Brain pericyte (primary cell): ENCODE measurements at places on chromosomes 7 and 10.

DNA sequence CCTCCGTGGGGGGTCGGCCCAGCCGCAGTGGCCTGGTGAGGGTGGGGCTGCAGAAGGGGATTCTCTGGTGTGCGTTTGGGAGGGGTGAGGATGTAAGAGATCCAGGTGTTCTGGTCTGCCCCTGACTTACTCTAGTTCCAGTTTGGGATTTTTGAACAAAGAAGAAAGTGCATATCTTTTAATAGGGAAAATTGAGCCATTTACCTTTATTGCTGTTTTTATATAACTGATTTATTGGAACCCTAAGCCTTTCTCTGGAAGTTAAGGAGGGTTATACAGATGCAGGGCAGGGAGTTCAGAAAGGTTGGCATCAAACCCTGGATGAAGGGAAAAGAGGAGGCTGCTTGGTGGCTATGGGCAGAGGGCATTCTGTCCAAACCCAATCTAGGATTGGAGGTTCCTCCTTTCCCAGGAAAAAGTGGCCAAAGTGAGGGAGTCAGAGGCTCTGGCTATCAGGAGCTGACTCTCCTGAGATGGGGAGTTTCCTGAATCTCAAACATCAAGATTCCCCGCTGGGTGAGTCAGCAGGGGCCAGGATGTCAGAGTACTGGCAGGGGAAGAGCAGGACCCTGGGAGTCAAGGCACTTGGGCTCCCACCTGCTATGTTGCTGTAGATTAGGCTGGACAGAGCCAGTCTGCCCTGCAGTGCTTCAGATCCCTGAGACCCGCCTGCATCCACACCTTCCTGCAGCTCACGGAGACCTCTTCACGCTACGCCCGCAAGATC is 67.5 kb downstream of the CLIP2 start:
- no peak for DNase-seq

DNA sequence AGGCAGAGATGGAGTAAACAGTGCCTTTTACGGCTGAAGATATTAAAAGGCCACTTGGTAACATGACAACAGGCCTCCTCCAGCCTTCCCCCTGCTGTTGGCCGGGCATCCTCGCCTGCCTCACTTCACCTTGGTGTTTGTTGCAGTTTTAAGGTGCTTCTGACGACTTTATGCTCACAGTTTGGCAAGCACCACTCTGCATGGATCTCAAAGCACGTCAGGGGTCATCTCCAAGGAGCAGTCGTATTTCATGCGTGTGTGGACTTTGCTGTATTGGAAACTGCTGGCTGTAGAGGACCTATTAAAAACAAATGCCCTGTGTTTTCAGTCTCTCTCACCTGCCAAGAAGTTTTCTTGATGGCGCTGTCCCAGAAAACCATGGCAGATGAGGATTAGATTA is 483.1 kb downstream of the RPS24 start:
- no peak for DNase-seq

DNA sequence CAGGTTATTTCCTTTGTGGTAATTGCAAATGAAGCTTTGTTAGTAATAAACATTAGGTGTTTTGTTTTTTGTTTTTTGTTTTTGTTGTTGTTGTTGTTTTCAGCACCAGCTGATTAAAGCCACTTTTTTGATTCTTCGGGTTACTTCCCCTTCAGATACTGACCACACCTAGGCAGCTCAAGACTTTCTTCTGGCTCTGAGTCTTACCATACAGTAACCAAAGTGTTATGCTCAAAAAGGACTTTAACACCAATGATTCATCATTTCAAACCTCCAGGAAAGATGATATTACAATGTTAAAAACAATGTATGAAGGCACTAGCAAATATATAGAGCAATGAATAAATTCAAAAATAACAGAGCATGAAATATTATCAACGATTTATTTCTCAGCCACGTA is 265.2 kb upstream of the SP8 start:
- no peak for DNase-seq

DNA sequence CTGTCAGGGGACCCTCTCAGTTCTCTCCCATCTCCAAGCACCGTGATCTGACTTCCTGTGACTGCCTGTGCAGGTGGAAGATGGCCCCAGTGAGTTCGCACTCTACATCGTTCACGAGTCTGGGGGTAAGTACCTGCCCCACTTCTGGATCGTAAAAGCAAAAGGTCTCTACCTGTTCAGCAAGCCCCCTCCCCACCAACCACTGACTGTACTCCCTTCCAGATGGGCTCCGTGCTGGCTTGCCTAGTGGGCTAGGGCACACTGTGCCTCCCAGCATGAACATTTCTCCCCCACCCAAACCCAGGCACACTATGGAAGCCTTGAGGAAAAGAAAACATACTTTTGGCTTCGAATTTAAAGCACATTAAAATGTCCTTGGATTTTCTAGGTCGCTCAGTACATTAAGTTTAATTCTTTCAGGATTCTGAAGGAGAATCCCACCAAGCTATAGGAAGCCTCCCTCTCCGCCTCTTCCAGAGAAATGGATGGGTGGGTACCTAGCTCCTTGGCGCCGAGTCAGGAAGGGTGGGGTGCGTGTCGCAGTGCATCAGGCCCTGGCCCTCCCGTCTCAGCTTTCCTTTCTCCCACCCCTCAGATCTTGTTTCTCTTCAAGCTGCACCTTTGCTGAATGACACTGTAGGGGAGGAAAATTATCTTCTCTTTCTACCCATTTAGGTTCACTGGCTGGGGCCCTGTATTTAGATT is 11.0 kb upstream of the ZNF22 start:
- no peak for DNase-seq

DNA sequence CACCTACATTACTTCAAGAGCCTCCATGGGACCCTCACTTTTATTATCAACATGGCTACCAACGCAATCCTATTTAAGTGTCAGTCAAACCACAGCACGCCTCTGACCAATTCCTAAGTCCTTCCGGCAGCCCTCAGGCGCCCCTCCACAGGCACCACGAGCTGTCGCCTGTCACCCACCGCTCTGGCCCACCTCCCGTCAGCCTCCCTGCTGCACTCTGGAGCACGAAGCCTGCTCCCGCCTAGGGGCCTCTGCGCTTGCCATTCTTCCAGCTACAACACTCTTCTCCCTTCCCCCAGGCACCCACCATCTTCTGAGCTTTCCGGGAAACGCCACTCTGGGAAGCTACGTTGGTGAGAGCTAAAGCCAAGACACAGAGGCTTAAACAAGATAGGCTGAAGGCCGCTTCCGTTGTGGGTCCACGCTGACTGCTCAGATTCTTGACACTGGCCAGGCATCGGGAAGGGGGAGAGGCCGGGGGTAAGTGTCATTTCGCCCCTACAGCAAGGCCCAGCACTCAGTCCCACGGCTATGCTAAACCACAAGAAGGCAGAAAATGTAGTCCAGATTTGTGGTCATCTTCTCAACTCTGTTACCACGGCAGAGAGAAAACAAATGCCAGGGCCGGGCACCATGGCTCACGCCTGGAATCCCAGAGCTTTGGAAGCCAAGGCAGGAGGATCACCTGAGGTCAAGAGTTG is 56.7 kb downstream of the GNA12 start:
- no peak for DNase-seq

- DNase-seq: no peak
Measured at GRCh38 chr7:132972745-132973144, 109.1 kb downstream of the CHCHD3 start.

- DNase-seq: no peak
Measured at GRCh38 chr7:23545493-23545892, 13.7 kb upstream of the TRA2A start.

DNA sequence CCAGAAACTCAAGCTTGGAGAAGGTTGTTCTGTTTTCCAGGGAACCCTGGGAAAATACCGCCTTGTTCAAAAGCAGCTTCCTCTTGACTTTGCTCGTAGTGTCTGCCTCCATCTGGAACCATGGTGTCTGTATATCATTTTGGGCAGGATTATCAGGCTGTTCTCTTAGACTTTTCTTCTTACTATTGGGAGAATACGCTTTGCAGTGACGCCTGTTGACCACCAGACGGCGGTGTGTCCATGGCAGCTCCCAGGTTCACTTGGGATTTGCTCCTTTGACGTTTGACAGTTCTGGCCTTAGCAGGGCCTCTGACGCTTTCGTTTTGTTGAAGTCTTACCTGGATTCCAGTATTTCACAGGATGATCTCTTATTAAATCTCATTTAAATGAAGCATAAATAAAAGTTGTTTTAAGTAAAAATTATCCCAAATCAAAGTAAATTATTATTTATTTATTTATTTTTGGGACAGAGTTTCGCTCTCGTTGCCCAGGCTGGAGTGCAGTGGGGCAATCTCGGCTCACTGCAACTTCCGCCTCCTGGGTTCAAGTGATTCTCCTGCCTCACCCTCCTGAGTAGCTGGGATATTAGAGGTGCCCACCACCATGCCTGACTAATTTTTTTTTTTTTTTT is 41.8 kb upstream of the GJD4 start:
- DNase-seq: no peak

DNA sequence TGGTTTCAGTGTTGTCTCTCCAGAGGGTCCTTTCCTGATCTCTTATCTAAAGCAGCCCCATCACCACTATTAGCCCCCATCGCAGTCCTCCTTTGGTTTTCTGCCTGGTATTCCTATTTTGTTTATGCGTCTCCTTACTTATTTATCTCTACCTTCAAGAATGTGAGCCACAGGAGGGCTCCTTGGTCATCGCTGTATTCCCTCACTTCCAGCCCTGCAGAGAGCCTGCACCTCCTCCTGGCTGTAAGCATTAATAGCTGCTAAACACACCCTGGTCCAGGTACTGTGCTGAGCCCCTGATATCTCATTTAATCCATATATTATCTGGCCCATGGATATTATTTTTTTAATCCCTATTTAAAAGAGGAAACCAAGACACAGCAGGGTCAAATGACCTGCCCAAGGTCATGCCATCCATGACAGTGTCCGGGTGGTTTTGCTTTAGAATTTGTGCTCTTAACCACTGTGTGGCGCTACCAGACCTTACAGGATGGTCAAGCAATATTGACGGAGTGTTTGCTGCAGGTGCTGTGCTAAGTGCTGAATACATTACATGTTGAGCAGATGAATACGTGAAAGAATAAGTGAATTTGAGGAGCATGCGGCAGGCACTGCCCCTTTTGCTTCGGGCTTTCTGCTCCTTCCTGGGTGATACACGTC is 227.2 kb downstream of the ADAM12 start:
- no peak for DNase-seq

- DNase-seq: no peak
Measured at GRCh38 chr7:117004899-117005298, 51.6 kb downstream of the ST7 start.

DNA sequence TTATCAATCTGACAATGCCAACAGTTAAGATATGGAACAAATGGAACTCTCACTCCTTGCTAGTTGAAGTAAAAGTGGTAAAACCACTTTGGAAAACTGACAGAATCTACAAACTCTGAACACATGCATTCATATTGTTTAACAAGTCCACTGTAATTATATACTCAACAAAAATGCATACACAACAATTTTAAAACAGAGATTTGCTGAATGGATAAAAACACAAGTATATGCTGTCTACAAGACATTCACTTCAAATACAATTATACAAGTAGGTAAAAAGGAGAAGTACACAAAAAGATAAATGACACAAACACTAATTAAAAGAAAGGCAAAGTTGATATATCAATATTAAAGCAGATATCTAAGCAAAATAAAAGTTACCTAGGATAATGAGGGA is 9.2 kb upstream of the WNT2 start:
- DNase-seq: no peak

GRCh38 chr10:423178-423577 is 266.3 kb downstream of the DIP2C start:
- DNase-seq: no peak

GRCh38 chr10:19570991-19571390 is 245.2 kb upstream of the PLXDC2 start:
- DNase-seq: no peak

GRCh38 chr10:58781873-58782488 is 269.3 kb downstream of the BICC1 start:
- DNase-seq: no peak

GRCh38 chr10:22316286-22317075 is at the start of gene COMMD3:
COMMD3 (plus strand) TSS chr10:22316388; CDS start chr10:22316418, 30 bp downstream.
- DNase-seq: peak; percentile 70

DNA sequence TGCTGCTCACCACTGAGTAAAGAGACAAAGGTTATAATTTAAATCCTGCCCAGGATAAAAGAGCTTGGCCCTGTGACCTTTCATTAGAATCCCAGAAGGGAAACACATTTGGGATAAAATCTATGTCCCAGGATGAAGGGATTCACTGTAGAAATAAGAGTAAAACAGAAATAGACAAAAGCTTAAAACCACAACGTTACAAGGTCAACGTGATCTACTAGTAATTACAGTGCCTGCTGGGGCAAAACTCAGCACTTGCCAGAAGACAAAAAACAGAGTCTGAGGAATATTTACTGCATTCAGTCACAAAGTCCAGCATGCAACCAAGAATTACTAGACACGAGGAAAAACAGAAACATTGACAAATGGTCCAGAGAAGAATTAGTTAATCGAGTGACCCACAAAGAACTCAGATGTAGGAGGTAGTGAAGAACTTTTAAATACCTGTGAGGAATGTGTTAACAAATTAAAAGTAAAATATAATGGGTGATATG is 982.3 kb downstream of the GATA3 start:
- DNase-seq: no peak

GRCh38 chr10:105834261-105835059 is 1193.4 kb downstream of the SORCS3 start:
- no peak for DNase-seq
